NCI-H2107 (cell line): ENCODE measurements at places on chromosomes 2 and 18.
A peak's percentile ranks its signal among the peaks of the same experiment; 100 is the strongest.

- peak; percentile 79 for DNase-seq
Measured at GRCh38 chr18:46917108-46917802, at the start of the genes KATNAL2 and PIAS2. Gene KATNAL2 (plus strand): TSS chr18:46917602. CDS start chr18:46946873, 29,271 bp downstream. Gene PIAS2 (minus strand): TSS chr18:46917507. CDS start chr18:46917345, 162 bp downstream.

DNA sequence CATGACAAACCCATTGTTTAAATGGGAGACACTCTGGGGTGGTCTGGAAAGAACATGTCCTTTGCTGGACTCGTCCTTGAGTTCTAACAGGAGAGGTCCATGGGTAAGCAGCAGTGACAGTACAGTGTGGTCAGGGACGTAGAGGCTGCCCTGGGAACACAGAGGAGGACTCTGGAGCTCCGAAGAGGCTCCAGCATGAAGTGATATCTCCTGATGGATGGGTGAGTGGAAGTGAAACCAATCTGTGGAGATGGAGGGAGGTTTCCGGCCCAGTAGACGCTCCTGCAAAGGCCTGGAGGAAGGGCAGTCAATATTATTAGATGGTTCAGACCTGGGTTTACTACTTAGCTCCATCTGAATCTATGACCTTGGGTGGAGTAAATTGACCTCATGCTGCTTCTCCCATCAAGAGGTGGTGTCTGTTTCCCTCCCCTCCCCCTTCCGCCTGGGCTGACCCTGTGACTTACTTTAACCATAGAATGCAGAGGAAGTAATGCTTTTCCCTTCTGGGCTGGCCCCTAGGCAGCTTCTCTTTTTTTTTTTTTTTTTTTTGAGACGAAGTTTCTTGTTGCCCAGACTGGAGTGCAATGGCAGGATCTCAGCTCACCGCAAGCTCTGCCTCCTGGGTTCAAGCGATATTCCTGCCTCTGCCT lies 2.3 kb upstream of the TFCP2L1 start:
- no peak for DNase-seq

GRCh38 chr2:196268538-196269338 lies 97.4 kb upstream of the STK17B start:
- DNase-seq: no peak

GRCh38 chr2:155412598-155412997 lies 714.1 kb downstream of the KCNJ3 start:
- no peak for DNase-seq

DNA sequence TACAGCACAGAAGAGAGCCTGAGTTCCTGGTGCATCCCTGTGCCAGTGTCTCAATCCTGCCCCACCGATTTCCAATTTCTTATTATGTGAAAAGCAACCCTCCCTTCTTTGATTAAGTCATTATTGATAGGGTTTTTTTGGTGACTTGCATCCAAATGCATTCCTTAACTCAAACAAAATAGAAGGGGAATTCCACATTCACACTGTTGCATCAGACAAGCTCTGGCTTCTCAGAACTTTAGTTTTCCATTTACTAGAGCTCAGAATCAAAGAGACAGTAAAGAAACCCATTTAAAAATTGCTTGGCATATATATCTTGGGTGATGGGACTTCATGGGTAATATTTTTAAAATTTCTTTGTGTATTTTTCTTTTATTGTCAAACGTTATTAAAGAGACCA lies 13.8 kb upstream of the TMEM200C start:
- DNase-seq: no peak
